CD8-positive, alpha-beta T cell (primary cell): ENCODE measurements at places on chromosomes 2 and 18.

GRCh38 chr2:37907501-37908225 lies 17.4 kb upstream of the RMDN2 start:
- no peak for DNase-seq

DNA sequence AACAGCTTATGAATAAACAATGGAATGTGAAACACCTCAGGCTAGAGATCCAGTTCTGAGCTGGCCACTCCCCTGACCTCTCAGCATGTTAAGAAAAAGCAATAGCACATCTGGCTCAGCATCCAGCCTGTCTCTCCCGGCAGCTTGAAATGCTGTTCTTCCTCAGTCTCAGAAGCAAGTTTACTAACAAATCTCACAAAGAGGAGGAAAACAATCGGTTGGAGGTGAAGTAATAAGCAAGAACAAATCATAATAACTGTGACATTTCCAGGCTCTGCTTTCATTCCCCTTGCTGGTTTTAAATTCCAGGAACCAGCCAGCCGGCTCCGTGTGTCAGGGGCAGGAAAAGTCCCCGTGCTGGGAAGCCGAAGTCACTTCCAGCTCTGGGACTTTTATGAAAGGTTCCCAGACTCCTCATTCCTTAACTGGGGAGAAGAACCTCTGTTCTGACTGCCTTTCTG lies 133.9 kb upstream of the ARL4C start:
- DNase-seq, result no peak

- no peak for DNase-seq
Measured at GRCh38 chr18:13559754-13560153, 166.6 kb downstream of the FAM210A start.

DNA sequence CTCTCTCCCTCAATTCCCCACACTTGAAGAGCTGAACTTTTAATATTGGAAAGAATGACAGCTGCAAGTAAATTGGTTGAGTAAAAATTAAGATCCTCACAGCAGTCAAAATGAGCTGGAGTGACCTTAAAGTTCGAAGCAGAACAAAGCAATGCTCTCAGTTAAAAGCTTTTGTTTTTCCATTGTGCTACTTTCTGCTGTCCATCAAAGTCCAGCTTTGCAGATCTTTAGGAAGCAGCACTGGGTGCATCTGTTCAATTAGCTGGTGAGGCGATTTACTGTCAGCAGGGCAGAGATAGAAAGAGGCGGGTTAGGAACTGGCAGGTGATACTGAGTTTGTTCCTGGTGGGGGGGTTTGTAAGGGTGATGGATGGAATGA lies 834.8 kb downstream of the CPS1 start:
- no peak for DNase-seq

DNA sequence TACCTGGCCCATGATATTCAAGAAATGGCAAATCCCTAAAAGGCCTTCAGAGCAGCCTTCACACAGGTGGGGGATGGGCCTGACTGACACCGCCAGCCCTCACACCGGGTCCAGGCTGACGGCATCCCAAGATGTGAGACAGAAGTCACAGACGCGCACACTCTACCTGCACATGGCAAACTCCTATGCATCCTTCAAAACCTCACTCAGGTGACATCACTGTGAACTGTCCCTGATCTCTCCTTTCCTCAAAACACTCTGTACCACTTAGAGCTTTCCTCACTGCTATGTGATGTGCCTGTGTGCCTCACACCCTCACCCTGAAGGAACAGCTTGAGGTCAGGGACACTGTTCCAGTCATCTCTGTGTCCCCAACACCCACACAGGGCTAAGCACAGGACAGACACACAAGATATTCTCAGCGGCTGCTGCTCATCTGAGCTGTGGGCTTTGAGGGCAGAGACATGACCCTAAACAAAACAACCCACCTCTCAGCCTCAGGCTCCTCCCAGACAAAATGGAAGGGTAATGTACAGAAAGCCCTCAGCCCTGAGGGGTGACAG lies 27.5 kb downstream of the BIN1 start:
- DNase-seq, result no peak

GRCh38 chr2:218648088-218648786 lies 11.2 kb downstream of the ZNF142 start:
- peak; percentile 55 for DNase-seq

DNA sequence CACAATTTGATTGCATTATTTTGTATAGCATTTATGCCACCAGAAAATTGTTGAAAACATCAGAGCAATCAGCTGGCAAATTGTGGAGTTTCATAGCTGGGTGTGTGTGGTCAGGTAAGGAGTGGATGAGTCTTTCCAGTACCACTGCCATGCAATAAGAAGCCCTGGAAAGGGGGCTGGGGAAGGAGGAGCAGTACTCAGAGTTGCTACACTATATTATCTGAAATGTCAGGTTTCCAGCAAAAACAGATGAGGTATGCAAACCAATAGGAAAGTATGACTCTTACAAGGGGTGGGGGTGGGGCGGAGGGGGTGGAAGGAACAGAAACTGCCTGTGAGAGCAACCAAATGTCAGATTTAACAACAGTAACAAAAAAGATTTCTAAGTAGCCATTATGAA lies 112.2 kb downstream of the SOS1 start:
- no peak for DNase-seq

DNA sequence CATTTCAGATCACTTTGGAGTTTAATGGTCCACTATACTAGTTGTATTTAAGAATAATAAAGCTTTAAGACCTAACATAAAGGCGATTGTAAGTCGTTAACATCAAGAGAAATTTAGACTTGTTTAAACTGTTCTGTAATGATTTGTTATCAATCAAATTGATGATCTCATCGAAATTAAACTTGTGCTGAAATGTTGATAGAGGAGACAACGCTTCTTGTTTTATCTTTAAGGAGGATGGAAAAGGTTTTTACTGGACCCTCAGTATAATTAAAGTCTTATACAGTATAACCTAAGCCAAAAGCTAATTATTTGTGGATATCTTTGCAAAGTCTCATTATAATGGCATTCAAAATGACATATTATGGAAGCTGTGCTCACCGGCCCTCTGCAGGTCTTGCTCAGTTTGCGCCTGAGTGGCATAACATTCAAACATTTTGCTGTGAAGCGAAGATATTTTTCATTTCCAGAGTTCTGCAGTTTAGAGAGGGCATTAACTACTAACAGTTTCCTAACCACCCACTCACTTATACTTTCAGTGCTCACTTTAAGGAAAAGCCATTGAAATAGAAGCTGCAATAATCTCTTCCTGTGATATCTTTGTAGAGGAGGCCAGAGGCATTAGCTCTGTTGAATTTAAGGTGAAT lies 1.4 kb upstream of the SERTAD2 start:
- peak; percentile 59 for DNase-seq

DNA sequence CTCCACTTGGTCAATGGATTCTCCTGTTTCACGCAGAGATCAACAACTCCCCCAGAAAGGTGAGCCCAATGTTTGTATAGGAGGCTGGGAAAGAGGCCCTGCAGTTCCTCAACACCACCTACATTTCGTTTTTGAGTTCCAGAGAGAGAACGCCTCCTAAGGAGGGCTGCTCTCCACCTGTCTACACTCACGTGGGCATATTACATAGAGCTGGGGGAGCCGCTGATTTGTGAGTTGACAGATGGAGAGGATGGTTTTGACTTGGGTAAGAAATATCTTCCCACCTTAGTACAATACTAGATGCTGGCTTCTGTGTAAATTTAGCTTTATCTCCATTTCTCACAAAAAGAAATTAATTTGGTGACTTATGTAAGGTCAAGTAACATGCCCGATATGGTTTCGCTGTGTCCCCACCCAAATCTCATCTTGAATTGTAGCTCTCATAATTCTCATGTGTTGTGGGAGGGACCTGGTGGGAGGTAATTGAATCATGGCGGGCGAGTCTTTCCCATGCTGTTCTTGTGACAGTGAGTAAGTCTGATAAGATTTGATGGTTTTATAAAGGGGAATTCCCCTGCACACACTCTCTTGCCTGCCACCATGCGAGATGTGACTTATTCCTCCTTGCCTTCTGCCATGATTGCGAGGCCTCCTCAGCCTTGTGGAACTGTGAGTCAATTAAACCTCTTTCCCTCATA lies 274.5 kb upstream of the PXDN start:
- DNase-seq, result no peak

DNA sequence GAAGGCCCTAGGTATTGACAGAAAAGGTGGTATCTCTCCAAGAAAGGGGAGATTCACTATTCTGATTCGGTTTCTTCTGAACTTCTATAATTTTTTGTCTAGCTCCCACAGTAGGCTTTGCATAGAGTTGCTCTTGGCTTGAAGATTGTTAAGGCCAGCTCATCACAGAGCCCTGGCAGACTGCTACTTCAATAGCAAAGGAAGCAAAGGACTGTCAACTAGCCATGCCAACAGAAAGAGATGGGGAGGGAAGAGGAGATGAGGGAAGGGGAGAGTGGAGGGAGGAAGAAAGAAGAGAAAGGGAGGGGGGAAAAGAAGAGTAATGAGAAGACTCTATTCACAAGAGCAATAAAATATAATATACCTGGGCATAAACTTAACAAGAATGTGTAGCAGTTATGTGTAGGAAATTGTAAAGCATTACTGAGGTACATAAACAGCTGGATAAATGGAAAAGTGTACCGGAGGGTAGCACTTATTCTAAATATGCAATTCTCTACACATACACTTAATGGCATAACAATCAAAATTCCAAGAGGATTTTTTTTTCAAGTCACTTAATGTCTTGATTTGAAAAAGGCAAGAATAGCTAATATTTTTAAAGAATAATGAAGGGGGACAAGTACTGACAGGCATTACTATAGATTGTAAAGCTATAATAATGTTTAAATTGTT lies 102.5 kb downstream of the LOXHD1 start:
- no peak for DNase-seq

GRCh38 chr18:74281011-74281979 lies 10.5 kb downstream of the CYB5A start:
- no peak for DNase-seq

DNA sequence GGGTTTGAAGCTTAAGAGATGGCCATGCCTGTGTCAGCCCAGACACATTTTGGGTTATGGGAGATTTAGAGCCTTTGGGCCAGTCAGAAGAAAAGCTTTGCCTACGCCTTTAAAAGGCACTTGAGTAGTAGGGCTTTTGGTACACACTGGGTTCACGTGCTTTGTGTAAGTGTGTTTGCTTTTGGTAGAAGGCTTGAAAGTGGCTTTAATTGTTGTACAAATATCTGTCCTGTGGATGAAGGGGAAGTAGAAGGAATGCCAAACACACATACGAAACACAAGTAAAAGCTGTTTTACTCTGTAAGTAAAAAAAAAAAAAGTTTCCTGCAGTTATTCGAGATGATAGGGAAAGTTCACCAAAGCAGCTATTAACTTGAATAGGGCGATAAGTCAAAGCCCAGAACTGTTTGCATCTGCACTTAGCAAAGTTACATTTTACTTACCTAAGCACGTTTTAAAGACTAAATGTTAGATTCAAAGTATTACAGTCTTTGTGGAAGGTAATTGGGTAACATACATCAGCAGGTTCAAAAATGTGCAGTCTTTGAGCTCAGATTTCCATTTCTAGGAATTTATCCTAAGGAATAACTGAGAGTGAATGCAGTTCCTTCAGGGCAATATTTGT lies 75.4 kb downstream of the STK25 start:
- no peak for DNase-seq

DNA sequence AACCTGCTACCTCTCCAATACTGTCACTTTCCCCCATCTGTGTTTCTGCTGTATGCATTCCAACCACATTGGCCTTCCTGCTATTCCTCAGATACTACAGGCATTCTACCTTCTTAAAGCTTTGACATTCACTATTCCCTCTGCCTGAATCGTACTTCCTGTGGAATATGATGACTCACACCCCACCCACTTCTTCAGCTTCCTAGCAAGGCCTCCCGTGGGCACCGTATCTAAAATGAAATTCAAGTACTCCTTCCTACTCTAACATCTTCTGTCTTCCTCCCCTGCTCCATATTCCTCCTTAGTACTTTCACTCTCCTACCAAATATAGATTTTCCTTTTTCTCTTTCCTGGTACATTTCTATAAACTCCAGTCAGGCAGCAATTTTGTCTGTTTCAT lies 710.4 kb downstream of the RNF144A start:
- no peak for DNase-seq

GRCh38 chr2:119004602-119005001 lies 62.6 kb downstream of the MARCO start:
- no peak for DNase-seq

GRCh38 chr2:169324581-169325260 lies 37.6 kb downstream of the LRP2 start:
- DNase-seq, result no peak

- no peak for DNase-seq
Measured at GRCh38 chr18:47809420-47809819, 121.0 kb downstream of the SMAD2 start.

GRCh38 chr18:13461469-13461868 lies 242.9 kb downstream of the LDLRAD4 start:
- DNase-seq, result no peak

DNA sequence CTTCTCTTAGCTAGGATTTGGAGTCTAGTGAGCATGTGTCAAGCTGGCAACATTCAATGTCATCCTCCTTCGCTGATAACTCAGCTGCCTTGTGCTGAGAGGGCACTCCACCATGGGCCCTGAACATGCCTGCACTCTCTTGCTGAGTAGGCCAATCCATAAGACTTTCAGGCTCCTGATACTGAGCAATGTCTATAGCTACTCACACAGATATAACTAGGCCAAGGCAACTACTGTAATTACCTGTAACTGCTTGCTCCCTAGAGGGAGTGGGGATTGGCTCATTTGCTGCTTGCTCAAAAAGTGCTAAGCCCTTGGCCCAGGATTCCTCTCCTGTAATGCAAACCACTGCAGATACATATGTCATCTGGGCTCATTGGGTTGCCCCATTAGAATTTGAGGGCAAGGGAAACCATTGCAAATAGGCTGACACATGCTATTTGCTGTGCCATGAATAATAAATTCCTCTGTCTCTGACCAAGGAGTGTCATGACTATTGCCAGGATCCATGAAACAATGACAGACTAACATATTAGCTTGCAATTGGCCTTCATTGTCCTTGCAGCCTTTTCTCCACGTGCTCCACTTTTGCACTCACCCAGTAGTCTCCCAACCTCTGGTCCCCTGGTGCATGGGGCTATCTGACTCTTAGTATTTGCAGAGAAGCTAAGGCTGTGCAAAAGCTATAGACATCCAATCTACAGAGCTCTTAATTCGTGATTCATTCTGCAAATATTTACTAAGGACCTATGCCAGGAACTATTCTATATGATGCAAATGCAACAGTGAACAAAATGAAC lies 36.9 kb upstream of the BMPR2 start:
- DNase-seq, result no peak

DNA sequence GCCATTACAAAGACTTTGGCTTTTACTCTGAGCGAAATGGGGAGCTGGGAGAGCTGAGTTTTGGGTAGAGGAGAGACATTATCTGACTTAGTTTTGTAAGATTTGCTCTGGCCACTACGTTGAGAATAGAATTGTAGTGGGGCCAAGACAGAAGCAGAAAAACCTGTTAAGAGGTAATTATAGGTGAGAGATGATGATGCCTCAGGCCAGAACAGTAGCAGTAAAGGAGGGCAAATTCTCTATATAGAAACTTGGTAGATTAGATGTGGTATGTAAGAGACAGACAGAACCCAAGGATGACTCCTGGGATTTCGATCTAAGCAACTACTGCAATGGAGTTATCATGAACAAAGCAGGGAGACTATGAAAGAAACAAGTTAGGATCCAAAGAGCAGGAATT lies 17.4 kb upstream of the CREB1 start:
- no peak for DNase-seq
